NCI-H460 (cell line): ENCODE measurements at places on chromosomes 12 and 14.

- no peak for DNase-seq
Observed at GRCh38 chr12:55629058-55629841, 7.4 kb upstream of the OR10P1 start.

GRCh38 chr14:75127903-75128595, 1.2 kb upstream of the NEK9 start:
- DNase-seq, result no peak

DNA sequence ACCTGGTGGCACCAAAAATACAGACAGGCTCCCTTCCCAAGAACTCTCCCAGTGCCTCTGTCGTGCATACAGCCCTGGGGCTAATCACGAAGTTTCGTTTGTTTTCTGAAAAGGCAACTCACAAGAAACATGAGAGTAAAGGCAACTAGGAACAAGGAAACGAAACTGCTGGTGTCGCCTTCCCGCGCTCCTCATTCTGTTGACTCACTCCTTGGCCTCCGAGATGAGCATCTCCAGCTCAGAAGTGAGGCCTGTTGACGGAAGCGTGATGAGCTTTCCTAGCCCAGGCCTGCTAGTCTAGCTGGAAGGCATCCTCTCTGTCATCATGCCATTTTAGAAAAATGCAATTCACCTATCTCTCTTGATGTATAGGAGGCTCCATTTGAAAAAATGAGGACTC, 50.5 kb downstream of the TTC9 start:
- no peak for DNase-seq

- no peak for DNase-seq
Observed at GRCh38 chr12:121829250-121829918, 25.6 kb downstream of the SETD1B start.

DNA sequence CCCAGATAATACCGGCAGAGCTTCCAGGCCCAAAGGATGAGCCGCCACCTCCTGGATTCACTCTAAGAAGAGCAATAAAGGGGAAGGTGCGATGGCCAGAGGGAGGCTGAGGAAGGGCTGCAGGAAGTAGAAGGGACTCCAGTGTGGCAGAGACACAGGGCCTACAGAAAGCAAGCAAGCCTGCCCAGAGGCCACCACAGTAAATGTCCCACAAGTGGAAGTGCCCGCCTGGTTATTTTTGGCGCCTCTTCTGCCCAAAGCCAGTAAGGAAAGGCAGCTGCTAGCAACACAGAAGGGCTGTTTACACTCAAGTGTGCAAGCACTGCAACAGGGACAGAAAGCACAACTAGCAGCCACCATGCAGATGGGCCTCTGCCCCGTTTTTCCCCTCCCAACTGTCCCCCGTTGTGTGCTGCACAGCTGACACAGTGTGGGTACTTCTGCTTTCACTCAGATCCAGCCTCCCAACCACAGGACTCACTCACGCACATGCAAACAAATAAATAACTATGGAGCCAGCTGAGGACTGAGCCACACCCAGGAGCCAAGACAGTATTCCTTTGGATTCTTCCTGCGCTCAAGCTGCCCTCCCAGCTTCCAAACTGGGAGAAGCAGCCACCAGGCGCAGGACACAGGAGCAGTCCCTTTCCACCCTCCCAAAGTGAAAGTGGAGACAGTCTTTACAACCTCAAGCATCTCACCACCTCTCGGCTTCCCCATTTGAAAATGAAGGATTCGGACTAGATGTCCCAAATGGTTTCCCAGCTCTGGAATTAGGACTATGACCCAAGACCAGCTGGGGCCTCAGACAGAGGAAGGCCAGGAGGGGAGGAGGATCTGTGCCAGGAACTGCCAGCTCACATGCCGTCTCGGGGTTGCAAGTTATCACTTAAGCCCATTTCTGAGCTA, 40.0 kb upstream of the PNMA1 start:
- DNase-seq, result no peak

DNA sequence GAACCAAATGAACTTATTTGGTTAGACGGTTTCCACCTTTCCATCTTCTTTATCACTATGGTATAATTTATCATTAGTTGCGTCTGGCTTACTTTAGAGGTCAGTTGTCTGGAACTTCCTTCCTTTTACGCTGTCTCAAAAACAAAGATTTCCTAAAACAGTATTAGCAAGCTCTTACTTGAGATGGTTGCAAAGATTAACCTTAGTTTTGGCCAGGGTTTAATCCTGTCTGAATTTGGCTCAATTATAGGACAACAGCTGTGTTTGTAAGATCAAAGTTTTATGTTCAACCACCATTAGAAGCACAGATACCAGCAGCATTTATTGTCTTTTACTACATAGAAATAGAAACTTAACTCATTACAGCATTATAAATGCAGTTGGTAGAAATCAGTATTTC, 7.9 kb upstream of the WASHC3 start:
- no peak for DNase-seq

DNA sequence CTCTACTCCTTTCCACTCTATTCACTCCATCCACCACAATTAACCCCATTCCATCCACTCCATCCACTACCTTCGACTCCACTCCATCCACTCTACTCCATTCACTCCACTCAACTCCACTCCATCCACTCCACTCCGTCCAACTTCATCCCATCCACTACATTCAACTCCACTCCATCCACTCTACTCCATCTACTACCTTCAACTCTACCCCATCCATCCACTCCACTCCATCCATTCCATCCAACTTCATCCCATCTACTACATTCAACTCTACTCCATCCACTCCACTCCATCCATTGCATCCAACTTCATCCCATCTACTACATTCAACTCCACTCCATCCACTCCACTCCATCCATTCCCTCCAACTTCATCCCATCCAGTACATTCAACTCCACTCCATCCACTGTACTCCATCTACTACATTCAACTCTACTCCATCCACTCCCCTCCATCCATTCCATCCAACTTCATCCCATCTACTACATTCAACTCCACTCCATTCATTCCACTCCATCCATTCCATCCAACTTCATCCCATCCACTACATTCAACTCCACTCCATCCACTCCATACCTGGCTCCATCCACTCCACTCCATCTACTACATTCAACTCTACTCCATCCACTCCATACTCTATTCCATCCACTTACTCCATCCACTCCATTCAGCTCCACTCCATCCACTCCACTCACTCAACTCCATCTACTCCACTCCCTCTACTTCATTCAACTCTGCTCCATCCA, 16.4 kb downstream of the HNF1A start:
- DNase-seq, result no peak

GRCh38 chr12:46526233-46526632, 153.7 kb upstream of the SLC38A2 start:
- no peak for DNase-seq

DNA sequence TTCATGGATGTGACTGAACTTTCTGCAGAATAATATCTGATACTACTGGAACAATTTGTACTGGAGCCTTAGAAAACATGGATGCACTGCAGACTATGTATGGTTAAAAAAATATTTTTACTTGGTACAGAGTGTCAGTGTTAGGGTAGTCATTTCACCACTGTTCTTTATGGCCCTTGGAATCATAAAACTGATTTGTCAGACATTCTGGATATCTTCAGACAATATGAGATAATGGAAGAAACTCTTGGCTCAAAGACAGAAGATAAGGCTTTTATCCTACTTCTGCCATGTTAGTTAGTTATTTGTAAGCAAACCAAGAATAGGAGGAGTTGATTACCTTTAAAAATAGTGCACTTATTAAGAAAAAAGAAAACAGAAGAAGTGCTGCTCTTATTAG, 209.4 kb downstream of the LRIG3 start:
- no peak for DNase-seq

DNA sequence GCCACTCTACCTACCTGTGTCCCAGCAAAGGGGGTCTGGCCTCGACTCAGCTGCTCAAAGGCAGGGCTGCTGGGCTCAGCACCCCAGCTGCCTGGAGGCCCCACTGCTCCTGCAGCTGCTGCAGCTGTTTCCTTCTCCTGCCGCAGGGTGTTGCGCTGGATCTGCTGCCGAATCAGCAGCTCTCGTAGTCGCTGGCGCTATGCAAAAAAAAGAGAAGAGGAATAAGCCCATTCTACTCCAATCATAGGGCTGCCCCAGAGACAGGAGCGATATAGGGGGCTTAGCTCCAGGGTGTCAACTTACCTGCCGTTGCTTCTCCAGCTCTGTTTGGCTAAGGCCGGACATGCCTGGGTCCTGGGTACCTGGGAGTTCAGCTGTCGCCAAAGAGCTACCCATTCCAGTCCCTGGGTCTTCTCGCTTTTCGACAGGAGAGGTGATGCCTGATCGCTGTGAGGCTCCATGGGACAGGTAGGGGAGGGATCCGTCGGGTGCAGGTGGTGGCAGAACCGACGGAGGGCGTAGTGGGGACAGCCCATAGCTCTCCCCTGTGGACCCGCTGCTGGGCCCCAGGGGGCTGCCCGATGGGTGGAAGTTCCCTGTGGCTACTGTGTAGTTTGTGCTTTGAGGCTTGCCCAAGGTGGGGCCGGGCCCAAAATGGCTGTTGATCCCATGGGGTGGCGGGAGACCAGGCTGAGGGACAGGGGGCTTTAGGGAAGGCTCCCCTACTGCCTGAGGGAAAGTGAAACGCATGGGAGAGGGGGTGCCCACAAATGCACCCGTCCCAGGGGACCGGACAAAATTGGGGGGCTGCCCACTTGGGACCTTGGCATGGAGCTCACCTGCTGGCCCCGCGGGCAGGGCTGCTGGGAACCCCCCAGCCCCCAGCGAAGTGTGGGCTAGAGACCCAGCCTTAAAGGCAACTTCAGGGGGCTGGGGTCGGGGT, 20.9 kb downstream of the KMT2D start:
- no peak for DNase-seq

- no peak for DNase-seq
Observed at GRCh38 chr12:89453121-89453978, 71.2 kb downstream of the GALNT4 start.

- DNase-seq, result no peak
Observed at GRCh38 chr12:68854078-68854468, 46.1 kb downstream of the MDM2 start.

- DNase-seq, result no peak
Observed at GRCh38 chr14:41899416-41899815, 292.7 kb downstream of the LRFN5 start.

DNA sequence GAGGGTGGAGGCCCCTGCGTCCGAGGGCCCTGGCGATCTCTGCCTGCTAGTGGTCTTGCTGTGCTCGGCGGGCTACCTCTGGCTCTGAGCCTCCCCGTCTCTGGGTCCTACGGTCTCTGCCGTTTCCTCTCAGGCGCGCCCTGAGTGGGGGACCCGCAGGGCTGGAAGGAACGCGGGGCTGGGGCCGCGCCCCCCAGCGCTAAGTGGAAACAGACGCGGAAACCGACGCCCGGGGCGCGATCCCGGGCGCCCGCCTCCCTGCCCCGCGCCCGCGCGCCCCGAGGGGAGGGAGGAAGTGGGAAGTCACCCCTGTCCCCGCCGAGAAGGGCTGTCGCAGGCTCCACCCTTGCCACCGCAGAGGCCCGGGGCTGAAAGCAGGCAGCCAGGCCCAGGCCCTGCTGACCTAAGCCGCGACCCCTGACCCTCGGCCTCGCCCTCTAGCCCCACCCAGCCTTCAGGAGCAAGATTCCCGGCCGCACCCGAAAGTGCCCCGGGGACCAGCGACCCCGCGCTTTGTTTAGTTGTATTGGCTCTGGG, 831 bp downstream of the CRIP1 start:
- no peak for DNase-seq

GRCh38 chr12:34097213-34097612, 74.9 kb downstream of the ALG10 start:
- DNase-seq, result no peak

DNA sequence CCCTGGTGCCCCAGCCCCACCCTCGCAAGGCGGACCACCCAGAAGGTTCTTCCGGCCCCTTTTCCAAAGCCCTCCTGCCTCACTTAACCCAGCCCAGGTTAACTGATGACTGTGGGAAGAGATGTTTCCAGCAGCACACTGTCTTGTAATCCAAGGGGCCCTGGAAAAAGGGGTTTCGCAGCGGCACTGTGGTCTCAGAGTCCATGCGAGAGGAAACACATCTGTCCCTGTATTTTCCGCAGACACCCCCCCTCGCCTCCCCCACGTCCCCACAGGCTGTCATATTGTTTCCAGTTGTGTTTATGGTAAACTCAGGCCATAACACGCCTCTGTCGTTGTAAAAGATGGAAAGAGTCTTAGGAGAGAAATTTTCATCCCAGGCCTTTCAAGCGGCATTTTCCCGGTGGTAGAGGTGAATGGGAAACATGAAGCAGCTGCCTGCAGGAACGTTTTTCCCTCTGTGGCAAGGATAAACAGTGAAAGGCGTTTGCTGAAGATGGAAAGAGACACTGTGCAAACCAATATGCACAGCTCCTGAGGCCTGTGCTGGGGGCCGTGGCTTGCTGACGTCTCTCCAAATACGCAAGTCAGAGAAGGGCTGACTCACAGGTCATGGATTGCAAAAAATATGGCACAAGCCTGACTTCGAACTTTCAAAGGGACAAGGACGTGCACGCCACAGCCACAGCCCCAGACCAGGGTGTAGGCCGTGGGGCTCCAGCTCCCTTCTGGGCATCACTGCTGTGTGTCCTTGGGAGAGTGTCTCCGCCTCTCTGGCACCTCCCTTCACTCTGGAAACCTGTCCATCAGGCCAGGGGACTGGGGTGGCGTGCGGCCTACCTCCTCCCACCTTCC, 22.5 kb upstream of the FZD10 start:
- no peak for DNase-seq

DNA sequence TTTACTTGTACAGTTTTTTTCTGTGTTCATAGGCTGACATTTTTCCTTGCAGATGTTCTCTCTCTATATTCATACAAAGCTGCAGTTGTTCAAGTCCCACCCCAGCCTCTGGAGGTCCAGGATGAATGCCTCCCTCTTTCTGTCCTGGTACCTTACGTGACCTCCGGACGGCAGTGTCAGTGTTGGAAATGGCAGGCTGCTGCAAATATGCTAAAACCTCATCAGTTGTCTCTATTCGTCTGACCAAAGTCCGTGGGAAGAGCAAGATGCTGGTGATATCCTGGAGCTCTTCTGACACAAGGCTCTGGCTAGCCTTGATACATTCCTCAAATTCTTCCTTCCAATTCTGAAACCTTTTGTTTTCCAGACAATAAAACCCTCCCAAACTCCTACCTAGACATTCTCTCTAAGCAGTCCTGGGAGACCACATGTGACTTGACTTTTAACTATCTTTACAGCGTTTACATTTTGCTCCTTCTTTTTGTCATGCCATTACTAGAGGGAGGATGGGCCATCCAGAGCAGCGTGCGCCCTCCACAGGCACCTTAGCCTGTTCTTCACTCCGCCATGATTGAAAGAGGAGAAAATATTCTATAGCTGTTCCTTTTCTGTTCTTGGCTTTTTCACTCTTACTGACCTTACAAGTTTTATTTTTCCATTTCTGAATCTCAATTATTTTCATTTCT, 143.6 kb downstream of the RGS6 start:
- no peak for DNase-seq
